ENCODE measurements at places on chromosomes 5 and 9.
A peak's percentile ranks its signal among the peaks of the same experiment; 100 is the strongest.

GRCh38 chr5:74538206-74538661 lies 102.3 kb downstream of the ENC1 start:
- DNase-seq, result peak; percentile 82

DNA sequence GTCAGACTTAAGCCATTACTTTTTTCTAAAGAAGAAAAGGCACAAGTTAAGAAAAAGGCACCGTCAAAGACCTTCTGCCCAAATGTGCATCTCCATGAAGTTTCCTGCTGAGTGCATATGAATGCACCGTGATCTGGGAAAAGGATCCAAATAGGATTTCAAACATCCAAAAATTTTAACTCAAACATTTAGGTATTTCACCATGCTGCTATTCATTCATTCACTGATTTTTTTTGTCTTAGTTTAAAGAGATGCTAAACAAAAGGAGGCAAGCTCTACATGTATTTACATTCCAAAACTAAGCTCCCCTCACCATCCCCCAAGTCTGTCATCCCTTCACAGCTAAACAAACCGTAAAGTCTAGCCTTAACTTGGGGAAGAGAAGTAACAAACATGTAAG lies 291.9 kb downstream of the ARL15 start:
- no peak for DNase-seq

- DNase-seq, result no peak
Measured at GRCh38 chr9:131995382-131995781, 84.3 kb downstream of the MED27 start.

DNA sequence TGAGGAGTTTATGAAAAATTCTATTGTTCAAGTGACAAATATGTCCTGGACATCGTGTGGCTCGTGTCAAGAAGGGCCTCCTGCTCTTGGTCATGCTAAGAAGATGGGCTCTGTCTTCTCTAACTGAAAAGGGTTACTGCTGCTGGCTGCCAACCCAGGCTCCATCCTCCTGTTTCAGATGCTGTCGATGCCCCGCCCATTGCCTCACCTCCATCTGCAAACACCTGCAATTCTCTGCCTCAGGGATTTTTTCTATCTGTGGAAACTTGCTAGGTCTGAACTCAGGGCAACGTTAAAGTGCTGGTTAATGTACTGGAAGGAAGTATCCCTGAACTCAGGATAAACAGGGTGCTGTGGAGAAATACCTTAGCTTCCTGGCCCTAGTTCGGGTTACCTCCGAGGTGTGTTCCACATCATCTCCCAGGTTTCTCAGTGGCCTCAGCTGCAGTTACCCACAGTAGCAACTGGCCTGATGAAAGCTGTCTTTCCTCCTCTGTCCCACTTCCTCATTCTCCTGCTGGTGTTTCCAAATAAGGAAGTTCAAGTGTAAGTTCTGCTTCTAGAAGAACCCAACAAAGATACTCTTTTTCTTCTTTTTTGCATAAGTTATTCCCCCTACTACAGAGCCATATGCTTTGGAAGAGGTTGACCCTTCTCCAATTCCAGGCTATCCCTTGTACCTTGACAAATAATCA lies 151.7 kb upstream of the SMIM23 start:
- DNase-seq, result no peak

- peak; percentile 58 for DNase-seq
Measured at GRCh38 chr5:53983568-53984460, 326.6 kb downstream of the ARL15 start.

DNA sequence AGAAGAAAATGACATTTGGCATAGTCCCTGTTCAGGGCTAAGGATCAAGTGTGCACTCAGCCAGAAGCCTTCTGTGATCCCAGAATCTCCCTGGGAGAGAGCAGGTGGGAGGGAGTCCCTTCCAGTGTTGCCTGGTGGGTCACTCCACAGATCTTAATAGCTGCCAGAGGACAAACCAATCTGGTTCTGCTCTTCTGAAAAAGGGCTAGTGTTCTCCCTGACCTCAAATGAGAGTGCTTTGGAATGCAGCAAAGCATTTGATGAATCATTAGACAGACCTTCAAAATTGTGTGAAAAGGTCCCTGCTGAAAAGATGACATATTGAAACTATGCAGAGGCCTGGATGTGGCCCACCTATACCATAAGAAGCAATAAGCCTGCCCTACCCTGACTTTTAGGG lies 339.7 kb downstream of the TMEM232 start:
- peak; percentile 91 for DNase-seq

- DNase-seq, result no peak
Measured at GRCh38 chr9:136754626-136755301, 3.3 kb downstream of the LCN8 start.

DNA sequence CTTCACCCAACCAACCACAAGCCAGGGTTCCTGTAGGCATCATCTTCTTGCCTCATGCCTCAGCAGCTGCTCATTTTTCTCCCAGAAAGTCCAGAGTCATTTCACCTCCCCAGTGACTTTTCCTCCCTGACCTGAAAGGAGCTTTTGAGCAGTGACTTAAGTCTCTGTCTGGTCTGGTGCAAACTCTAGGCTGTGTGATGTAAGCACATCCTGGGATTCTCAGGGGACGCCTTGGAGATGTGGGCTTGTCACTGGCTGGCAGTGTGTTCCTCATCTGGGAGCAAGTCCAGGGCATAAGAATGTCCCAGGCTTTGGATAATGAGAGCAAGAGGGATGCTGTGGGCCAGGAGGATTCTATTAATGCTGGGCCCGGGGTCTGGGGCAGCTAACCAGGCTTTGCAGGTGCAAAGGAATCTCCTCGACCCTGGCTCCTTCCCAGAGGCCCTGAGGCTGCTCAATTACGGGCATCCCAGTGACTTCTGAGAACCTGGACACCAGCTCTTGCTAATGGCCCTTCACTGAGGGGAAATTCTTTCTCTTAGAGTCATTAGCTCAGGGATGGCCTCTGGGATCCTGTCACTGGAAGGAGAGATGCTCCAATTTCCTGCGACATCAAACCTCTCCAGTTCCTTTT lies 211.0 kb upstream of the PANK3 start:
- no peak for DNase-seq

DNA sequence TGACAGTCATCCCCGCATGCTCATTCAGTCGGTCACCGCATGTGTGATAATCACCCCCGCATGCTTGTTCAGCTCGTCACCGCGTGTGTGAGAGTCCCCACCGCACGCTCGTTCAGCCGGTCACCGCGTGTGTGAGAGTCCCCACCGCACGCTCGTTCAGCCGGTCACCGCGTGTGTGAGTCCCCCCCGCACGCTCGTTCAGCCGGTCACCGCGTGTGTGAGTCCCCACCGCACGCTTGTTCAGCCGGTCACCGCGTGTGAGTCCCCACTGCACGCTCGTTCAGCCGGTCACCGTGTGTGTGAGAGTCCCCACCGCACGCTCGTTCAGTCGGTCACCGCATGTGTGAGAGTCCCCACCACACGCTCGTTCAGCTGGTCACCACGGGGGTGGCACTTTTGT lies 3.5 kb downstream of the TRAF2 start:
- DNase-seq, result no peak

GRCh38 chr9:126790561-126790960 lies 14.3 kb upstream of the ZBTB43 start:
- DNase-seq, result no peak

DNA sequence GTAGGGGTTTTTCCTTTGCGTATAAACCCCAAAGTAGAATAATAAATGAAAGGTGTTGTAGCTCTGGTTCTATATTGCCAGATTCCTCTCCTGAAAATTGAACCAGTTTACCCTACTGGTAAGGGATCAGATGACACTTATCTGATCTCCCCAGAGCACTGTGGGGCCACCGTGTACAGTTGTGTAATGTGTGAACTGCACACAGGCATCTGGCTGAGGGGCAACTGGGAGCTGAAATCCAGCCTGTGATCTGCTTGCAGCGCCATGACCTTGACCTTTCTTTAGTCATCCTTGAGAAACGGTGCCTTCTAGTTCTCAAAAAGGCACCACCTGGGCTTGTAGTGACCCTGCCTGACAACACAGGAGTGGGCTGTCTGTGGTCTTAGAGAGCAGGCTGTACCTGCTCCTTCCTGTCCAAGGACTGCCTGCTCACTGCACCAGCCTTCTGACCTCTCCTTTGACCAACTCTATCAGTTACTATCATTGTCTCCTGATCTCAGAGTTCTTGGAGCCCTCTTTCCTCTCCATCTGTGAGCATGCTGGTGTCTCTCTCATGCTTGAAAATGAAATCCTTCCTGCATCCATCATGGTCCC lies 40.2 kb downstream of the PDE6A start:
- no peak for DNase-seq

DNA sequence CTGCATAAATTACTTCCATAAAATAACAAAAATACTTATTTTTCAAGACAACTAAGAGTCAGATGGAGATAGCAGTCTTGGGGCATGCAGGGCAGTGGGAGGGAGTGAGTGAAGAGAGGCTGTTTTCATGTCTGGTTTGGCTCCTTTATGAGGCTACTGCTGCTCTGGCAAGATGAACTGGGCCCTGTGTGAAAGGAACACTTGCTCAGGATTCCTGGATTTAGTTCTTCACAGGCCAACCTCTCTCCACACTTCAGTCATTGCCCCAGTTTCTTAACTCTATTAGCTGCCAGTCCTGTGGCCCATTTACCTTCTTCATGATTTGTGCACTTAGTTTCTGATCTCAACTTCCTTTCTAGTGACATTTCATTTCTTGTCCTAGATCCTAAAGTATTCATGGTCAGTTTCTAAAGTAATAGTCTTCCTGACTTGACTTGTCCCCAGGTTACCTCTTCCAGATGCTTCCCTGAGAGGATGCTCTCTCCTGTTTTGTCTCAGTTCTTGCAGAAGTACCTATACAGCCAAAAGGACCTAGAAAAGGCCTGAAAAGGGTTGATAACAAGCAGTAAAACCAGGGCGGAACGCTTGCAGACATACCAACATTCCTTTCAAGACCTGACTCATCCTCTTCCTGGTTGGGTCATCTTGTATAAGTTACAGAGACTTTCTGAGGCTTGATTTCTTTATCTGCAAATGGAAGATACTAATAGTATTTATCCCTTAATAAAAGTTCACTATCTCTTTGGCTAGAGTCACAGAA lies 77.0 kb upstream of the ZFAND5 start:
- DNase-seq, result peak; percentile 92

DNA sequence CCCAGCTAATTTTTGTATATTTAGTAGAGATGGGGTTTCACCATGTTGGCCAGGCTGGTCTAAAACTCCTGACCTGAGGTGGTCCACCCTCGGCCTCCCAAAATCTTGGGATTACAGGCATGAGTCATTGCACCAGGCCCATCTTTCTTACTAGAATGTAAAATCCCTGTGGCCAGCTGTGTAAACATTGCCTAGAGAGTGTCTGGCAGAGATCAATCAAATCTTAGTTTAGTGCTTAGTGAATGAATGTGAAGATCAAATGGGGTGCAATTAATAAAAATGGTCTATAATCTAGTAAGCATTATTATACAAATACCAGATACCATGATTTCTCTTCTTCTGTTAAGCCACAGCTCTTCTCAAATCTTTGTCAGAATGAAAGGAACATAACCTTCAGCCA lies 289.9 kb downstream of the KCTD16 start:
- peak; percentile 10 for DNase-seq

GRCh38 chr9:76803083-76803482 lies 38.8 kb downstream of the PCA3 start:
- no peak for DNase-seq

DNA sequence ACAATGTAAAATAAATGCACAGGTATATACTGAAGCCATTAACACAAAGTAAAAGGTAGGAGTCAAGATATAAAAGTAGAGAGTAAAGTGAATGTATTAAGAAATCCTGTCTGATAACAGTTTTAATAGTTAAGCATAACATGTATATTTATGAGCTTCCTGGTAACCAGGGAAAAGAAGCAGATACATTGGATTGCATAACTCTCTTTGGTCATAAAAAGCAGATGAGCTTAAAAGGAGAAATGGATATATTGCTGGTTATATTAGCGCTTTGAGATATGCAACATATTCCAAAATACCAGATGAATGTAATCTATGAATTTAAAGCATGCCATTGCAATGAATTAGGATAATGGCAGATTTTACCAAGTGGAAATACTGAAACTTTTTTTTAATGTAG lies 6.2 kb upstream of the TNFSF8 start:
- no peak for DNase-seq

DNA sequence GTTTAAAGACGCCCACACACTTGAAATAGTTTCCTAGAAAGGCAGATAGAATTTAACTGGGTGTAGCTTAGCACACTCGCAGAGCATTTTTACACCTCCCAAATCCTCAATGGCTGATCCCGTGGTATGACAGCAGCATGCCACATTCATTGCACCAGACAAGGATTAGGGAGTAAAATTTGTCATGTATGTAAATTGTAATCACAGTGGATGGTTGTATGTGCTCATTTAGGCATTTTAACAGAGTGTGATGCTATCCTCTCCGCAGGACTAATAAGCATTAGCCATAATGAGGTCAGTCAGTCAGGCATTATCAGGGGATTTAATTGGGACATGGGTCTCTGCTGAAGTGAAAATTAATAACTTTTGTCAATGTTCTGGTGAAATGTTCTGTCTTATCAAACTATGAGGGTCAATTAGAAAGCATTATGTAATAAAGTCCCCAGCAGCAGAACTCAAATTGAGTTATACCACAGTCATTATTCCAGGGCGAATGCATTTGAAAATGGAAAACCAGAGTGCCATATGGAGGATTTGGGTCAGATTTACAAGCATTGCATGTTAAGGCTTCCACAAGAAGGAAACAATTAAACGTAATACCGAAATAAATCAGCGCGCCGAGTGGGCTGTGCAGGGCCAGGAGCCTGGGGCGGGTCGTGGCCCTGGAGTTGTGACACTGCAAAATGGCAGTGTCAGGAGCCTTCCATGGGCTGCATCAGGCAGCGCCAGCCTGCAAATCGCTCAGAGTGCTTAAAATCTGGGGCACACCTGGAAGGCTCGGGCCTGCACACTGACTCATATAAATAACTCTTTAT lies 602.2 kb downstream of the BNC2 start:
- no peak for DNase-seq

GRCh38 chr5:71974622-71975021 lies 132.7 kb upstream of the MAP1B start:
- DNase-seq, result no peak

DNA sequence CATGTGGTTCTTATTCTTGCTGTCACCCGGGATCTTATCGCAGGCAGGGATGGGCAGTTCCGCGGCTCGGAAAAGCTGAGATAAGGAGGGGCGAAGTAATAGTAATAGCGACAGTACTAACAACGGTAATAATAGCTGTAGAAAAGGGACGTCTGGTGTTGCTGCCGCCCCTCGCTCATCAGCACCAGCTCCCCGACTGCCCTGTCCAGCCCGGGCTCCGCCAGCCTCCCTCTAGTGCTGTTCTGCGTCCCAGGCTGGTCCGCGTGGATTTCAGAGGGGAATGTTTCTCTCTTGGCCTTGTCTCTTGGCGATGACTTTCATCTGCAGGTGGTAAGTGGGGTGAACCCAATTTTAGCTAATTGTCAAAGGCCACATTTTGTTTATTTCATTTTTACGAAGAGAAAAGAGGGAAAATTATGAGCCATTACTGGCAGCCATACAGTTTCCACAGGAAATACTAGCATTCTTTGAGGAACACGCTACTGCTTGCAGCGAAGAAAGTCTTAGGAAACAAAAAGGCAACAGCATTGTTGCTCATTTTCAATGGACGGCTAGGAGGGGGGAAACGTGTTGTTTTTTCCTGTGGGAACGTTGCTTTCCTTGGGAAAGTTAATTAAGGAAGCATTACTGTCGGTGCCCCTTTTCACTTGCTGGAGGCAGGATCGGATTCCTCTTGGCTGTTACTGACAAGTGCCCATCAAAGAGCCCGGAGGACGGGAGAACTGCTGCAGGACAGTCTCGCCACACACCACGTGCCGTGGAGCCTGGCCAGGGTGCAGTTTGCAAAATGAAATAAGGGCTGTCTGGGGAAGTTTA lies 762 bp downstream of the SNCAIP start:
- DNase-seq, result peak; percentile 31
